Trophoblast cell (in vitro differentiated cells and primary cell): ENCODE measurements at places on chromosomes 5 and 9.

GRCh38 chr5:27652505-27652904, 614.1 kb upstream of the CDH9 start:
- peak; percentile 21 for DNase-seq

DNA sequence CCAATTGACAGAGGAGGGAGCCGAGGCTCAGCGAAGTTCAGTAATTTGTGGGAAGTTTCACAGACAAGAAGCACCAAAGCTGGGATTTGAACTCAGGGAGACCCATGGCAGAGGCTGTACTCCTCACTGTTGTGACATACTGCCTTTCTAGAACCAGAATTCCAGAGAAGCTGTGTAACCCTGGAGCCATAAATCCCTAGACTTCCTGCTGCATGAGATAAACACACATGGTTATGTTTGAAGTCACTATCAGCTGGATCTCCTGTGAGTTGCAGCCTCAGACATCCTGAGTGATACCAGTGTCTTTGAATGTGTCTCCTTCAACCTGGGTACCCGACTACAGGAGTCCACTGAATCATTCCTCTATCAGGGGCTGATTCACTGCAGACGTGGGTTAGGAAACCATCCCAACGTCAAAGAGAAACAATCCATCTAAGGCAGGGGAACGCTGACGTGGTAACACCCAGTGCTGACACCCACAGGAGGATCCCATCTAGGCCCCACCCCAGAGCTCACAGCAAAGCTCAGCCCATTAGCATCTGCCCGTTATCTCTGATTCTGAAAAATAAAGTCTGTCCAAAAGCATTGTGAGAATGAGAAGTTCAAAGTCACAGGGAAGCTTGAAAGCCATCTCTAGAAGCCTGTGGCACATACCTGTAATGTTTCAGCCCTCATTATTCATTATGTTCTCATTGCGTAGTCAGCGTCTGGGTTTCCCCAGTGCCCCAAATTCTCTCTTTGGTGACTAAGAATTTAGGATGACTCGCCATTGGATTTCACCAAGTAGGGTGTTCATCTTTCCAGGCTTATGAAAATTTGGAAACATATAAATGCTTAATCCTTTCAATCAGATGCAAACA, 36.3 kb upstream of the BASP1 start:
- DNase-seq: peak; percentile 96

- no peak for DNase-seq
Measured at GRCh38 chr5:78361631-78361993, 1.2 kb downstream of the SCAMP1 start.

- no peak for DNase-seq
Measured at GRCh38 chr9:136671646-136672430, 9.1 kb downstream of the EGFL7 start.

DNA sequence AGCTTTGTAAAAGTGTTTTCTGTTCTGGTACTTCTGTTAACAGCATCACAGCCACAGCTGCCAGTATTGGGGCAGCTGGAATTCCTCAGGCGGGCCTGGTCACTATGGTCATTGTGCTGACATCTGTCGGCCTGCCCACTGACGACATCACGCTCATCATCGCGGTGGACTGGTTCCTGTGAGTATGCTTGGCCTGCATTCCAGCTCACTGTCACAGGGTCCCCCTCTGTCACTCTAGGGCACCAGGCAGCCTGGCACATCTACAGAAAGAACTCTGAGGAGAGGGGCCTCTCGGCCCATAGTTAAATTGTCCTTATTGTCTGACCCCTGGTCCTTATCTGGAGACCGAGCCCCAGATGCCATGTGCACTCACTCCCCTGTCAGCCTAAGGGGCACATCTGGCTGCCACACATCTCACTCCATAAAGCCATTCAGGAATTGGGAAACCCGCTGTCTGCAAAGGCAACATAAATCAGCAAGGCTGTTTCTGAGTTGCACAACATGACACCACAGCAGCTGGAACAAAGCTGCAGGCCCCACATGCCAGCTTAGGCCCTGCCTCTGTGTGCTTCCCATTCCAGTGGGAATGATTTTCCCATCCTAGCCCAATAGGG, 77.5 kb downstream of the SLC1A3 start:
- DNase-seq: peak; percentile 44

DNA sequence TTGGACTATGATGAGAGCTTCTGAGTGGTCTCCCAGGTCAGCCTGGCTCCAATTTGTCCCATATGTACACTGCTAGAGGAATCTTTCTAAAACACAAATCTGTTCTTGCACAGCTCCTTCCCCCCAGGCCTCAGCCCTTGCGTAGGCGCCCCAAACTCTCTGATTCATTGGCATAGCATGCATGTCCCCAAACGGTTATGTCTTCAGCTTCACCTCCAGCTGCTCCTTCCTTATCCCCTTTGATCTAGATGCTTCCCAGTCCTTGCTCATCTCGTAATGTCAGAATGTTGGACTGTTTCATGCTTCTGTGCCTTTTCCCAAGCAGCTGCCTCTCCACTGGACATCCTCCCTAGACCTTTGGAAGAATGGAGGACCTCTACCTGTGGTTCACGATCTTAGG, 60.1 kb upstream of the BASP1 start:
- DNase-seq: peak; percentile 84

DNA sequence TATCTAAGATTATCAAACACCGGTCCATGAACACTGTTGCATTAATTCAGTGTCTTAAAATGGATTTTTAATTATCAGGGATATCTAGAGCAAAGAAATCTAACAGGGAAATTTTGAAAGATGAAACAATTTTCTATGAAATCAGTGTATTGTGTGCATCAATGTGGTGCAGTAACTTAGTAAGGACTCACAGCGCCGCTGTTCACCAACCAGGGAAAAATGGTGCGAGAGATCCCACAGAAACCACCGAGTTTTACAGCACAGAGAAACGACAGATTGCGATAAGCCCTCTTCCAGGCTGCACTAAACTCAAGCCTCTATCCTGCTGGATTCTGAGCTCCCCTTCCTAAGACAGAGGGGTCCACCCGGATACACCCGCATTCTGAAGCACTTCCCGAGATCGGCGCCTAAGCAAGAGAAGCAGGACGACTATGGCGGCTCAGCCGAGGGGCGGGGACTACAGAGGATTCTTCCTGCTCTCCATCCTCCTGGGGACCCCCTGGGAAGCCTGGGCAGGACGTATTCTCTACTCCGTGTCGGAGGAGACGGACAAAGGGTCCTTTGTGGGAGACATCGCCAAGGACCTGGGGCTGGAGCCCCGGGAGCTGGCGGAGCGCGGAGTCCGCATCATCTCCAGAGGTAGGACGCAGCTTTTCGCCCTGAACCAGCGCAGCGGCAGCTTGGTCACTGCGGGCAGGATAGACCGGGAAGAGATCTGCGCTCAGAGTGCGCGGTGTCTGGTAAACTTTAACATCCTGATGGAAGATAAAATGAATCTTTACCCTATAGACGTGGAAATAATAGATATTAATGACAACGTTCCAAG, at the start of gene PCDHGA7:
PCDHGA7 (plus strand) TSS at position 274 of the 826 bp plus-strand sequence; CDS start at position 432, 158 bp downstream.
- DNase-seq: peak; percentile 34

- no peak for DNase-seq
Measured at GRCh38 chr5:50823568-50823967, 157.1 kb downstream of the PARP8 start.

GRCh38 chr9:77677957-77678535, 29.9 kb upstream of the GNA14 start:
- DNase-seq: no peak
